ENCODE measurements at places on chromosomes 11 and 22. TPM values are rescaled to one million over a fixed set of nuclear protein-coding genes. Genes with fewer than 3 reads are reported as not detected.

Gene CLTCL1
- total RNA-seq: 7.7 TPM

Gene APLNR
- 3.9 TPM for total RNA-seq

Gene OR56A4
- total RNA-seq: 0.26 TPM

Gene NPAS4
- total RNA-seq: 0.63 TPM

Gene MUC15
- not detected for total RNA-seq

Gene SPI1
- not detected for total RNA-seq

Gene LARGE2
- total RNA-seq: 0.48 TPM

DNA sequence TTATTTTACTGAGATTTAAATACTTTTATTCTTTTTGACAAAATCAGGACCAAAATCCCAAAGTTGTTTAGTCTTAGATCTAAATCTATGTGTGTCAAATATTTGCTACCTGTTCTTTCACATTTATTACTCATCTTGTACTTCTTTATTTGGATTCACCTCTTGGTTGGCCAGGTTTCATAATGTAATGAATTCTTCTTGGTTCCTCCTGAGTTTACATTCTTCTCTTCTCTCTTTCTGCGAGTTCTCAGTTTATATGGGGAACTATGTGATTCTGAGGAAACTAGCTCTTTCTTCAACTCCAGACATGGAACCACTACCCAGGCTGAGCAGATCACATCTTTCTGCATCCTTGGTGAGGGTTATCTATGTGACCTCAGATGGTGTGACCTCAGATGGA is 50.2 kb downstream of the EHF start:
- no peak for DNase-seq

DNA sequence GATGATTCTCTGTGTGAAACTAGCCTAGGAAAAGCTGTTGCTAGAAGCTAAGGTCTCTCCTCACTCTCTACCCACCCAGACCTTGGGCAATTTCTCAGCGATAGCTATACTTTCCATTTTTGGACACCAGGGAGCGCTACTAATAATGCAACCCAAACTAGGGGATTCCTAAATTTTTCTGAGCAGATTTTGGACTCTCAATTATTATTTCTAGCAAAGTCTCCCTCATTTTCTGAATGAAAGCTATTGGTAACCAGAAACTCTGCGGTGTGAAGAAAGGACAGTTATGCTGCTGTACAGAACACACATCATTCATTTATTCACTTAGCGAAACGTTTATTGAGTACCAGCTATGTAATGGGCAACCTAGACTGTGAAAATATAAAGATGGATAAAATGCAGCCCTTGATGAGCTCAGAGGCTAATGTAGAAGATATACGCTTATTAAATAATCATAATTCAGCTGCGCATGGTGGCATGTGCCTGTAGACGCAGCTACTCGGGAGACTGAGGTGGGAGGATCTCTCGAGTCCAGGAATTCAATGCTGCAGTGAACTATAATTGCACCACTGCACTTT is 6.1 kb upstream of the STIM1 start:
- peak; percentile 54 for DNase-seq

GRCh38 chr11:45457649-45458048 is 171.5 kb upstream of the SYT13 start:
- DNase-seq: no peak

DNA sequence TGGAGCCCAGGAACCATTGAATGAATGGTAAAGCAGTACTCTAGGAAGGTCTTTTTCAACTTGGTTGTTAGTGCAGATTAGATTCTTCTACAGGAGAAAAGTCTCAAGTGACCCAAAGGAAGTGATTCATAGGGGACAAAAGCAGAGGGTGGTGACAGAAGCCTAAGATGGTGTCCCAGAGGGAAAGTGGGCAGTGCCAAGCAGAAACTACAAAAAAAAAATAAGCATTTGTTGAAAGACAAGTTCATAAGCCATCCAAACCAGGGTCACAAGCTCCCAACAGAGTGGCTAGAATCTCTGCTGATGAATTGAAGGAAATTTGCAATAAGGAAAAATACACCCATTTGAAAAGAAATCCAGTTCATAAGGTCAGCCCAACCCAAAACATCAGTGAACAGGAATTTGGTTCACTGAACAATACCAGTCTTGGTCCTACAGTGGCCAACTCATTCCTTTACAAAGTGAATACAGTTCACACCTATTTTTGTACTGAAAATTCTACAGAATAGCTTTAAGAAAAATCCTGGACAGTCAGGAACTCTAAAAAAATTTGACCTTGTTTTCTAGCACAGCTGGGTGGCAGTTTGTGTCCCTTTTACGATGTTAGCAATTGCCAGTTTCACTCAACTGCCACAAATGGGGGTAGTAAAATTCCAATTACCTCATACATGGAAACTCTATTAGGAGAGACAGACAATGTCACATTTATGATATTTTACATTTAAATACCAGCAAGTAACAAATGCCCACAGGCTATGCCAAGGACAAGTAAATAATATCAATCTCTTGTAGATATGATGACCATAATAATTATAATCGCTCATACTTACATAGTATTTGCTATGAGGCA is 21.6 kb upstream of the NUP160 start:
- DNase-seq: no peak

DNA sequence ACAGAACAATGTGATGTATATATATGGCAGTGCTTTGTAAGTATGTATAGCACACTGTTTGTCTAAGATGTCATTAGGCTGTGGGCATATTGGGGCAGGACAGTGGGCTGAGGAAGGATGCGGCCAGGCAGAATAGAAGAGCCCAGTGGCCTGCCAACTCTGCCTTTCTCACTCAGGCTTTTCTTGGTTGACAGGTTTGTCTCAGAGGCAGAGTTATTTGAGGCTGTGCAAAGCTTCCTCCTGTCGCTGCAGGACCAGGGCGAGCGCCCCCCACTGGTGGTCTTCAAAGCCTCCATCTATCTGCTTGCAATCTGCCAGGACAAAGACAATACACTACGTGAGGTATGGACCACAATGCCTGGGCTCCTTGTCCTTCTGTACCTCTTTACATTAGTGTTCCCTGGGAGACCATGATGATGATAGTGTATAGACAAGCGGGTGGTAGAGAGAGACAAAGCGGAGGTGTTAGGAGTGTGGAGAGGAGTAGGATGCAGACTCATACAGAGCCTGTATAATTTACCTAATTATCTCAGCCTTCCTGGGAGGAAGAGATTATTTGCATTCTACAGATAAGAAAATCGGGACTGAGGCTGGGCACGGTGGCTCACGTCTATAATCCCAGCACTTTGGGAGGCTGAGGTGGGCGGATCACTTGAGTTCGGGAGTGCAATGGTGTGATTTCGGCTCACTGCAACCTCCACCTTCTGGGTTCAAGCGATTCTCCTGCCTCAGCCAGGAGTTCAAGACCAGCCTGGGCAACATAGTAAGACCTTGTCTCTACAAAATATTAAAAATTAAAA is 37.3 kb upstream of the CCDC134 start:
- peak; percentile 64 for DNase-seq

- no peak for DNase-seq
These were observed 29.3 kb downstream of the LINC01488 start for GRCh38 chr11:69510471-69511357.

DNA sequence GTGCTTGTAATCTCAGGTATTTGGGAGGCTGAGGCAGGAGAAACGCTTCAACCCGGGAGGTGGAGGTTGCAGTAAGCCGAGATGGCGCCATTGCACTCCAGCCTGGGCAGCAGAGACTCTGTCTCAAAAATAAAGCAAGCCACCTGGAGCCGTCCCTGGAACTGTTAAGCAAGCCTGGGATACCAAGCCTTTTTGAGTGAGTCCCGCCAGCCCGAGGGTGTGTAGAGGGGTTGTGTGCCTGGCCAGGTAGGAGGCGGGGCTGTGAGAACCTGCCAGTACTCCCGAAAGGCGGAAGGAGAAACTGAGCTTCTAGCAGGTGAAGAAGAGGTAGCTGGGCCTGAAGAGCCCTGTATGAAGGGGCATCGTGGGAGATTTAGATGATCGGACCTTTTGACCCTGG is 52.4 kb downstream of the TRIOBP start:
- no peak for DNase-seq

DNA sequence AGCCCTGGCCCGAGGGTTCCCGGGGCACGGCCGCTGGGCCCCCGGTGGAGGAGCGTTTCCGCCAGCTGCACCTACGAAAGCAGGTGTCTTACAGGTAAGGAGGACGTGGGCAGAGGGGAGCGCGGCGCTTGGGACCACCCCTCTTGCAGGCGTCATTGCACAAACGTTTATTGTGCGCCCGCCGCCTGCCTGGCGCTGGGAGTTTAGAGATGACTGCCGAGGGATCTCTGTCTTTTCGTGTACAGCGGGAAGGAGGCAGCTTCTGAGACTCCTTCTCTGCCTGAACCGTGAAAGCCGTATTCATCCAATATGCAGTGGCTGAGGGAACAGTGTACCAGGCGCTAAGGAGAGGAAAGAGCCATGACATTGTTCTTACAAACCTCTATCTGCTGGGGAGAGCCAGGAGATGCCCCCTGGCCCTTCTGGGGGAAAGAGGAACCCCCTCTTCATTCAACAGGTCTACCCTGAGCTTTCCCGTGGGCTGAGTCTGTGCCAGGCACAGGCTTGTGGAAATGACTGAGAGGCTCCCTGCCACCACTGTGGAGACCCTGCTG is 13.8 kb upstream of the DGKZ start:
- DNase-seq: no peak

DNA sequence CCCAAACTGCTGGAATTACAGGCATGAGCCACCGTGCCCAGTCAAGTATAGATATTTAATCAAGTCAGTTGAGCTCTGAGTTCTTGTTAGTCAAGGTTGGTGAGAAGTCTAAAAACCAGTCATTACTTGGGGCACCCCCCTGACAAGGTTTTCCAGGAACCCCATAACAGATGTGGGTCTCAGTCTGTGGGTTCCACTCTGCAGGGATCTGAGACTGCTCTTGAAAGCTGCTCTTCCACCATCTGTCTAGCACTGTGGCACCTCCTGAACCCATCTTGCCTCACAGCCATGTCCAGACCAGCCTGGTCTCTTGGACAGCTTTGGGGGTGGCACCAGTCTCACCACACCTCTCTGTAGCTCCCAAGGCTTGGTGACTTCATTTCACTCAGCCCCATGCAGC is 44.3 kb upstream of the PLET1 start:
- no peak for DNase-seq

- no peak for DNase-seq
These were observed 29.6 kb upstream of the L3MBTL2 start for GRCh38 chr22:41175546-41175945.

- no peak for DNase-seq
These were observed 306.6 kb downstream of the BUD13 start for GRCh38 chr11:116466191-116466590.

GRCh38 chr11:121039971-121040613 is 16.2 kb downstream of the TBCEL start:
- no peak for DNase-seq

- DNase-seq: no peak
These were observed 565.5 kb upstream of the ANO3 start for GRCh38 chr11:25766332-25767015.

DNA sequence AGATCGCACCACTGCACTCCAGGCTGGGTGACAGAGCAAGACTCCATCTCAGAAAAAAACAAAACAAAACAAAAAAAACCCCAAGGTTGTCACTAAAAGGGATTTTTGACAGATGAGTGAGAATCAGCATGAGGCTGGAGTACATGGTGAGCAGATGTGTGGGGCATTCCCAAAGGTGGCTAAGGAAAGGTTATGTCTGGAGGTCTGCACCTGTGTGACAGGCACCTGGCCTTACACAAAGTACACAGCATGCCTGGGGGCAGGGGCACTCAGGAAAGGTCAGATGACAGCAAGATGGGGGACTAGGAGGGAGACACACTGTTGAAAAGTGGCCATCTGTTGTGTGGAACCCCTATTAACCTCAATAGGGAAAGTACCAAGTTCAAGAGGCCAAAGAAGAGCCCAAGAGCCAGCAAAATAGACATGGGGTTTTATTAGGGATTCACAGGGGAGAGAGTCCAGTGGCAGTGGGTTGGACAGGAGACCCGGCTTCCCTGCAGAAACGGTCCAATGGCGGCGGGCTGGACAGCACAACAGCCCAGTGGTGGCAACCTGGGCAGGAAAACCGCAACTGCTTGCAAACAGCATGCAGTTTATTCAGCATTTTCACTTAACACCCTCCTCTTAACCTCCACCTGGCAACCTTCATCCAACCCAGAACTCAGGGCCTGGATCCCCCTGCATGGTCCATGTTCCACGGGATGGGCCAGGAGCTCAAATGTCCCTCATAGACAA is 101.1 kb downstream of the MICAL2 start:
- DNase-seq: no peak

GRCh38 chr11:118084247-118084646 is 2.5 kb downstream of the SMIM35 start:
- DNase-seq: no peak

- no peak for DNase-seq
These were observed 59.2 kb downstream of the TRIM44 start for GRCh38 chr11:35721651-35722282.

DNA sequence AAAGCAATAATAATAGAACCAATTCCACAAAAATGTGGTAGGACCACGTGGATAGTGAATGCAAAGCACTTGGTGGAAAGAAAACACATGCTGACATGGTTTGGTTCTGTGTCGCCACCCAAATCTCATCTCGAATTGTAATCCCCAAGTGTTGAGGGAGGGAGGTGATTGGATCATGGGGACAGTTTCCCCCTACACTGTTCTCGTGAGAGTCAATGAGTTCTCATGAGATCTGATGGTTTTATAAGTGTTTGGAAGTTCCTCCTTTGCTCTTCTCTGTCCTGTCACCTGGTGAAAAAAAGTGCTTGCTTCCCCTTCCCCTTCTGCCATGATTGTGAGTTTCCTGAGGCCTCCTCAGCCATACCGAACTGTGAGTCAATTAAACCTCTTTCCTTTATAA is 421.9 kb upstream of the CADM1 start:
- DNase-seq: no peak

DNA sequence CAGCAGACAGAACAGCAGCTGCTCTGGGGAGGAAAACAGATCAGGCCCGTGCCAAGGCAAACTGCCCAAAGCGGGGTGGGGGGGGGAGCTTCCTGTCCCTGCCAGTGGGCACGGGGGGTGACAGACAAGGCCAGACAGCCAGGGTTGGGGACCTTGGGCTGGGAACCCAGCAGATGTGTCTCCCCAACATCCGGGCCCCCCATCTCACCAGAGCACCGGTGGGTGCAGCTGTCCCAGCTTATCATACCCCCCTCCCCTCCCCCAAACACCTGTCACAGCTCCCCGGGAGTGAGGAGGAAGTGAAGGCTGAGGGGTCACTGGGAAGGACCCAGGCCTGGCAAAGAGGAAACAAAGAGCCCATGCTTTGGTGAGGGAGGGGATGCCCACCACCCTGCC is 1.3 kb downstream of the PPP1R14B start:
- DNase-seq: no peak

Data from neural crest cell (in vitro differentiated cells).